ENCODE measurements at places on chromosomes 5 and 9. TPM values are rescaled to one million over a fixed set of nuclear protein-coding genes. Genes with fewer than 3 reads are reported as not detected.

DNA sequence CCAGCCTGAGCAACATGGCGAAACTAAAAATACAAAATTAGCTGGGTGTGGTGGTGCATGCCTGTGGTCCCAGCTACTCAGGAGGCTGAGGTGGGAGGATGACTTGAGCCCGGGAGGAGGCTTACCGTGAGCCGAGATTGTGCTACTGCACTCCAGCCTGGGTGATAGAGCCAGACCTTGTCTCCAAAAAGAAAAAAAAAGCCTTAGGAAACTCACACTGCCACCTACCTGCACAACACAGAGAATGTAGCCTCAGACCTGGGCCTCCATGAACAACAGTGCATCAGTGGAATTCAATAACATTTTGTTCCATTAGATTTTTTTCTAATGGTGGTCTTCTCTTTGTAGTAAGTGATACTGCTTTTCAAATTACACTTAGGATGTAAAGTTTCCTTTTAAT lies 63.8 kb upstream of the RARS1 start:
- DNase-seq: peak; percentile 62

DNA sequence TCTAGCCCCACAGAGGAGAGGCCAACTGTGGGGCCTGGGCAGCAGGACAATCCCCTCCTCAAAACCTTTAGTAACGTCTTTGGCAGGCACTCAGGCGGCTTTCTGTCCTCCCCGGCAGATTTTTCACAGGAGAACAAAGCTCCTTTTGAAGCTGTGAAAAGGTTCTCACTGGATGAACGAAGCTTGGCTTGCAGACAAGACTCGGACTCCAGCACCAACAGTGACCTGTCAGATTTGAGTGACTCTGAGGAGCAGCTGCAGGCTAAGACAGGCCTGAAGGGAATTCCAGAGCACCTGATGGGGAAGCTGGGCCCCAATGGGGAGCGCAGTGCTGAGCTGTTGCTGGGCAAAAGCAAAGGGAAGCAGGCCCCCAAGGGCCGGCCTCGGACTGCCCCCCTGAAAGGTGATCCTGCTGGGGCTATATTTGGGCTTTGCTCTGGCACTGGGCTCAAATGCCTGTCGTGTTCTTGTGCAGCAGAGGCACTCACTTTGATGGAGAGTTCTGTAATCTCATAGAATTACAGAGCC lies 39.4 kb downstream of the KDM3B start:
- no peak for DNase-seq

DNA sequence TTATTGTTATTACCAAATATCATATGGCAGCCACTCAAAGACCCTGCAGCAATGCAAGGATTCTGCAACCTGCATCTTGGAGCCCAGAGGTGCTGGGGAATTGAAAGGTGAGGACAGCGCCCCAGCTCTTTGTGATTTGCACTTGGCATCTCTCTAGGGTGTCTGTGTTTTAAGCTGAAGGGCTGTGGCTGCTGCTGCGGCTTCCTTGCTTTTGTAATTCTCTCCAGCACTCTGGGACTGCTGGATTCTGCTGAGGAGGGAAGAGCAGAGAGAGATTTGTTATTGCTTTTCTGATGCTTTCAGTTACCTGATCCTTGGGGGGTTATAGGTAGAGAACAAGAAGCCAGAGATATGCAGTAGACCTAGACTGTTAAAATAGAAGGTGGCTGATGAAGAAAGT lies 562.4 kb downstream of the EBF1 start:
- peak; percentile 10 for DNase-seq

GRCh38 chr9:17580119-17580518 lies 1.3 kb downstream of the SH3GL2 start:
- no peak for DNase-seq

Gene ELOVL7
- total RNA-seq: 2.6 TPM

Gene TCOF1
- 115 TPM for total RNA-seq

Data from H7 (cell line).